ENCODE measurements at places on chromosomes 11 and 22.
A peak's percentile ranks its signal among the peaks of the same experiment; 100 is the strongest.

GRCh38 chr11:124194293-124195188, 11.4 kb downstream of the OR10D3 start:
- no peak for DNase-seq

DNA sequence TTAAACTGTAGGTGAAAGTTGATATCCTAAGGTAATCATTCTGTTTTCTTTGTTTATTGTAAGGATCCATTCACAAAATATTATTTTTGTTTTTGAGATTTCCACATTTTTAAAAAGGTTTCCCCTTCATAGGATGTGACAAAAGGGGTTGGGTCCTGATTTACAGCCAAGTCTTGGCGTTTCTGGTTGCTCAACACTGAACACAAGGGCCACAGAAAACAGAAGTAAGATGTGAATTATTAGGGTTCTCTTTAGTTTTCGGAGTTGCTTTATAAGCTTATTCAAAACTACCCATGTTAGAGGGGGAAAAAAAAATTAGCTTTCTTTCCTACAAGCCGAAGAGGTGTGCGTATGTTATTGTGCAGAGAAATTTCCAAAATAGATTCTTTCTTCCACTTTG, 30.0 kb upstream of the FLI1 start:
- no peak for DNase-seq

DNA sequence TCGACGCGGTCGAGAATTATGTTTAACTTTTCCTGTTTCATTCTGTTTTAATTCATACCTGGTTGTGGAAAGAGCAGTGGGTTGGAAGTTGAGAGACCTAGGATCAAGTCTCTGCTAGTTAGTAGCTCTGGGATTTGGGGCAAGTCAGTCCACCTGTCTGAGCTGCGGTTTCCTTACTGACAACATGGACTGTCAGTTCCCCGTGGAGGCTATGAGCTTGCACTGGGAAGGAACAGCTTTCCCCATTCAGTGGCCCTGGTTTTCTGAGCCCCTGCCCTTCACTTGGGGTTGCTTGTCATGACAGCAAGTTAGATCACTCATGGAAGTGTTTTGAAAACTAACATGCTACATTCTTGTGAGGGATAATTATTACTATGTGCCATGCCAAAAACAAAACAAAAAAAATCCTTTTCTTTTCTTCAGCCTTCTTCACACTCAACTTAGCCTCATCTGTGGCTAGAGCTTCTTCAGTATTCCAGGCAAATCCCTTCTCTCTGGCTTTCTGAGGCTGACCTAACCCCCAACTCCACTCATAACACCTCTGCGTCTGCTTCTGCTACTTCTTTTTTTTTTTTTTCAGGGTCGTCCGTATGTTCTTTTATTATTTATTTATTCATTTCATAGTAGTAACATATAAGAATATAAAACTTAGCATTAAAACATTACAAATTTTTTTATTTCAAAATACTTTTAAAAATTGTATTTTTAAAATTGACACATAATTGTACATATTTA, 43.0 kb upstream of the ZBED5 start:
- DNase-seq, result peak; percentile 41

- no peak for DNase-seq
Measured at GRCh38 chr11:72705442-72706365, 31.5 kb upstream of the PDE2A start.

Data from A172 (cell line).